ENCODE measurements at places on chromosomes 1 and 21.

GRCh38 chr1:245010018-245010614 is 144.7 kb upstream of the KIF26B start:
- DNase-seq, result no peak

DNA sequence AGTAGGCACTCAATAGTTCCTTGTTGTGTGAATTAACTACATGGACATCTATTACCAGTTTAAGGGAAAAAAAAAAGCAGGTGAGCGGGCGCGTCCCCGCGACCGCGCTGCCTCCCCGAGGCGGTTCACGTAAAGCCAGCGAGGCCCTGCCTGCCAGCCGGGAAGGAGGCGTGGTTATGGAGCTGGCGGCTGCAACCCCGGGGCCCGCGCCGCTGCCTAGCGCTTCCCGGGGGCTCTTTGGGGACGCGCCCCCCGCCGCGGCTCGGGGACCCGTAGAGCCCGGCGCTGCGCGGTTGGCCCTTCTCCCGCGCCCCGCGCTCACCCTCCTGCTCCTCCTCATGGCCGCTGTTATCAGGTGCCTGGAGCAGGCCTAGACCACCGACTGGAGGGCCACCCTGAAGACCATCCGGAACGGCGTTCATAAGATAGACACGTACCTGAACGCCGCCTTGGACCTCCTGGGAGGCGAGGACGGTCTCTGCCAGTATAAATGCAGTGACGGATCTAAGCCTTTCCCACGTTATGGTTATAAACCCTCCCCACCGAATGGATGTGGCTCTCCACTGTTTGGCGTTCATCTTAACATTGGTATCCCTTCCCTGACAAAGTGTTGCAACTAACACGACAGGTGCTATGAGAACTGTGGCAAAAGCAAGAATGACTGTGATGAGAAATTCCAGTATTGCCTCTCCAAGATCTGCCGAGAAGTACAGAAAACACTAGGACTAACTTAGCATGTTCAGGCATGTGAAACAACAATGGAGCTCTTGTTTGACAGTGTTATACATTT is 2.6 kb upstream of the CC2D1B start:
- DNase-seq, result peak; percentile 28

DNA sequence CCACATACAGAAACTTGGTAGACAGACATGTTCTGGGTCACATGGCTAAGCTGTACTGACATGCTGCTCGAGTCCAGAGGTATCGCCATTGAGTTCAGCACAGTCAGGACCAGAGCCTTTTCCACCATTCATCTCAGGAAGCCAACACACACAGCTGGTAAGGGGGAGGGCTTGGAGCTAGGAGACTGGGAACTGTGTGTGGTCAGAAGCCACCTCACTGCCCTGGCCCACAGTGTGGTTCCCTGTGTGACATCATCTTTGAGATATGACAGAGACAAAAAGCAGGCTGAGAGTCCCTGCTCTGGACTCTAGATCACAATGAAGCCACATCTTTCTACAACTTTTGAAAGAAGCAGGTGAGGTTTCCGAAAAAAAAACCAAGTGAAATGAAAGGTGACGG is 107.2 kb downstream of the SIM2 start:
- no peak for DNase-seq

GRCh38 chr1:205381305-205381704 is 24.6 kb upstream of the KLHDC8A start:
- DNase-seq, result no peak

- no peak for DNase-seq
Observed at GRCh38 chr1:77170687-77171086, 48.5 kb downstream of the PIGK start.

DNA sequence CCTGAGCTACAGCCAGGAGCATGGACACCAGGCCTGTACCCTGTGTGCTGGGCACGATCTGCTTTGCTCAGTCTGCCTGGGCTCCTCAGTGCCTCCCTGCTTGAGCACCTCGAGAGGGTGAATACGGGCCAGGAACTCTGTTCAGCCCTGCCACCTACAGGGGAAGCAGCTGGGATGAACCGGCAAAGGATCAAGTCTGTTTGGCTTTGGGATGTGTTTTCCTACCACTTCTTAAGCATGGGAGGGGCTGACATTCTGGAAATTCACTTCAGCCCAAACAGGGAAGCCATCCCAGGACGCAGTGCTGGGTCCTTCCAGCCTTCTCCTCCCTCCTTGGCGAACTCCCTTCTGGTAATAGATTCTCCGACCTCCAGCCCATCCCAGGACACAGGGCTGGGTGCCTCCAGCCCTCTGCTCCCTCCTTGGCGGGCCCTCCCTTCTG is 55.8 kb upstream of the SELENON start:
- no peak for DNase-seq

GRCh38 chr1:183910845-183911244 is 105.9 kb downstream of the RGL1 start:
- DNase-seq, result no peak

DNA sequence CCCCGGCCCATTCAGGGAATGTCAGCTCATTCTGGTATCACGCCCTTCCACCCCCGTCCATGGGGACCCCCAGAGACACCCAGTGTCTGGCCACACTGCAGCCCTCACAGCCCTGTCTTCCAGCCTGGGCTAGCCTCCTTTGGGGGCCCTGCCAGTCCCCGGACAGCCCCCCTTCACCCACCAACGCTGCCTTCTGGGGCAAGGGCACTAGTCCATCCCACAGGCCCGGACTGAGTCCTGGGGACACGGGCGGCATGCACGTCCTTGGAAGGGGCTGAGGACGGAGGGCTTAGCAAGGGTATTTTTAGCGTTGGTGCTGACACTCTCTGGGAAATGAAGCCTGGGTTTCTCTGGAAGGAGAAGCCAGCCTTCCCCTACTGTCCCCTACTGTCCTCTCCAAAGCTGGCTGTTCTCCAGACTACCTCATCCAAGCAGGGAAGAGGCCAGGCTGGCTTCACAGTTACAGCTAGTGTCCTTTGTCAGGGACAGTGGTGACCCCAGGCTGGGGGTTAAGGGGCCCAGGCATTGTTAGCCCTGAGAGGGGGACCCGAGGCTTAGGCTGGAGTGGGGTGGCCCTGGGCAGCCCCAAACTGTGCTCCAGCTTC is 39.5 kb downstream of the COQ8A start:
- DNase-seq, result no peak

GRCh38 chr1:234841710-234842231 is 231.8 kb upstream of the IRF2BP2 start:
- no peak for DNase-seq

DNA sequence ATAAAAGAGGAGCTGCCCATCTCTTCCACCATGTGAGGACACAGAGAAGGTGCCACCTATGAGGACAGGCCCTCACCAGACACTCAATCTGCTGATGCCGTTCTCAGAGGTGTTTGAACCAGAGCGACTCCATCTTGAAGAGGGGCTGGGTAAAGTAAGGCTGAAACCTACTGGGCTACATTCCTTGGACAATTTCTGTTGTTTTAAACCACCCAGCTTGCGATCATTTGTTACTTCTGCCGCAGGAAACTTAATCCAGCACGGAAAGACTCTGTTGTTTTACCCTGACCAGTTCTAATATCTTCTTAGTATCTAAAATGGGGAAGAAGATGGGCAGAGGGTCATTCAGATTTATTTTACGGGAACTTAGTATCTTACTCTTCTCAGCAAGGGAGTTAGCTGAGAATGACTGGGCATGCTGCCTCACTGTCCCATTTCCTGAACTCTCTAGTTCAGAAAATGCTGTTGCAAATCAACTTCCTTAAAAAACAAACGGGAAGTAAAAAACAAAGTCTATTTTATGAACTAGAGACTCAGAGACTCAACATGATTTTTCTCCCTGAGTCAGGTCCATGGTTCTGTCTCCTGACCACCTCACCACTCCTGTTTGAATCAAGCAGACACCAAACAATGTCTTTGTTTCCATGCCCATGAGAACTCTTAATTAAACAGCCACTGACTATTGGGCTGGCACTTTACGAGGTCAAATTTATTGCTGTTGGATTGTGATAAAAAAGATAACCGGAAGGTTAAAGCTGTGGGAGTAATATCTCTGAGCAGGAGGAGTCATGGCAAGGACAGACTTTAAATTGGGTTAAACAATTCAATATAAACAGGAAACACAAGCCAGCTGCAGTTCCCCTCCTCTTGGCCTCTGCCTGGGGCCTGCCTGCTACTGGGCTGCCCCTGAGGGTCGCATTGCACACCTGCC is 23.8 kb upstream of the IFNAR1 start:
- no peak for DNase-seq
